Activated T-helper 17 cell treated with anti-CD3 and anti-CD28 coated beads, Interleukin-2, amount 50 U/mL, for 72 hours (primary cell): ENCODE measurements at places on chromosomes 13 and 19.

- ATAC-seq: no peak
These were observed 12.1 kb upstream of the TICAM1 start for GRCh38 chr19:4843647-4843965.

GRCh38 chr19:7894612-7895309, 6.5 kb downstream of the LRRC8E start:
- no peak for ATAC-seq

DNA sequence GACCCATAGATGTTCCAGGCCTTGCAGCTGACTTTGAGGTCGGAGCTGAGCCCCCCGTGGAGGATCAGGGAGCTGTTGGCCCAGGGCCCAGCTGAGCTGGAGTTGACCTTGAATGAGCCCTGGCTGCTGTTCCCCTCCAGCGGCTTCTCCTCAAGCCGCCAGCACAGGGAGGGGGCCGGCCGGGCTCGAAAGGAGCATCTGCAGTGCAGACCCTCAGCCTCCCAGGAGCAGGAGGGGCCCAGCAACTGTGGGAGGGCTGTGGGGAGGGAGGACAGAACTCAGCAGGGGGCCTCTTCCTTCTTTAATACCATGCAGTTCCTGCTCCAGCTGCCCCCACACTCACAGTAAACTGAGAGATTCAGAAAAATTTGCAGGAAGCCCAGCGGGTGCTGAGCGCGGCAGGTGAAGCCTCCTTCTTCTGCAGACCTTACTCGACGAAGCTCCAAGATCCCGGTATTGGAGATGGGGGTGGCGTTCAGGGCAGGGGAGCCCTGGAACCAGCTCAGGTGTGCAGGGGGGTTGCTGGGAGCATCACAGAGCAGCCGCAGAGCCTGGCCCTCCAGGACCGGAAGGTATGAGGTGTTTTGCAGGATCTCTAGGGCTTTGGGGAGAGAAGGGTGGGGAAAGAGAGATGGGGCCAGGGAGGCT, 2.6 kb downstream of the SIGLEC5 start:
- no peak for ATAC-seq

- no peak for ATAC-seq
These were observed 299.0 kb downstream of the ITGBL1 start for GRCh38 chr13:101751488-101751887.

DNA sequence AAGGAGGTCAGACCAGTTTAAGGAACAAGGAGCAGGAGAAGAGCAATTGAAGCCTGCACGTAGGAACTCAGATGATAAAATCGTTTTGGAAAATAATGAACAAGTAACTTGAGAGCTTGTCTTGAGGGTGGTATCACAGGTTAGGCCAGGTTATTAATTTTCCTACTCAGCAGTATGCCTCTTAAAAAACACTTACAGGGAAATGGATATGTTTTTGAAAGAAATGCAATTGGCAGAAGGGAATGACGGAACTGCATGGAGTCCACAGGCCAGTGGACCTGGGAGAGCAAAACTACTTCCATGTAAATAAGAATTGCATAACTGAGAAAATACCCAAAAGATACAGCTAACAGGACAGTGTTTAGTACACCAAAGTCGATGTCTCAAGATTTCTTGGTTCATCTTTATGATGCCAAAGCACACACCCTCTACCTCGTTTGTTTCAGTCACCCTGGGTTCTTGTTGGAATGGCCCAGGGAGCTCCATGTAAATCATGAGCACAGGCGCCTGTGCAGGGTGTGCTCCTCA, 35.2 kb downstream of the MBNL2 start:
- no peak for ATAC-seq

DNA sequence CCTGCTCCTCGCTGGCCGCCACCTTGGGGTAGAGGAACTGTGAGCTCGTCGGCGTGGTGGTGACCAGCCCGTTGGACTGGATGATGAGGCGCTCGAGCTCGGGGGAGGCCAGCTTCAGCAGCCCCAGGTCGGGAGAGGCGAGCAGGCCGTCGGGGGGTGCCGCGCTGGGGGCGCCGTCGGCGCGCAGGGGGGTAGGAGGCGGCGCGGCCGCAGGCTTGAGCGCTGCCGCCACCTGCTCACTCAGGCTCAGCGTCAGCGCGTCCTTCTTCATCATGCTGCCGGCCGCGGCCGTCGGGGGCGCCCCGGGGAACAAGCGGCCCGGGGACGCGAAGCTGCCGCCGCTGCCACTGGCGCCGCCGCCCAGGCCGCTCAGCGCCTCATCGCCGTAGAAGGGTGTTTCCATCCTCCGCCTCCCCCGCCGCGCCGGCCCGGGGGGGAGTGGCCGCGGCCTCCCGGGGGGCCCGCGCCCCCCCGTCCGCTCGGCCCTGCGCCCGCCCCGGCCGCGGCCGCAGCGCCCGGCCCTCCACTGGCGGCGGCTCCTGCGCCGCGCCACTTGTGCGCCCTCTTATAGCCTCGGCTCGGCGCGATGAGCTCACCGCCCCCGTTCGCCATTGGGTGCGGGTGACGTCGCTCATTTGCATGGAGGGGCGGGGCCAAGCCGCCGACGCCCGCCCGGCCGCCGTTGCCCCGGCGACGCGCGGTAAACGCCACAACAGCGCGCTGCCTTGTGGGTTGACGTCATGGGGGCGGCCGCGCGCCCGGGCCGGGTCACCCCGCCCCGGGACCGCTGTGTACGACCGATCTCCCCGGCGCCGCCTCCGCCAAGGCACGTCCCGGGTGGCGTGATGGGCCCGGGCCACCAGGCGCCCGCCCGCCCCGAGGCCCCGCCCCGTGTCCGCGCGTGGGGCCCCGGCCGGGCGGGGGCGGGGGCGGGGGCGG, at the start of gene JUND:
JUND (minus strand) TSS at position 541 of the 939 bp plus-strand sequence; CDS start at position 403, 138 bp downstream.
- peak; percentile 78 for ATAC-seq

GRCh38 chr19:48636859-48637448, at the start of gene DBP:
Gene DBP, minus strand, starts transcription at chr19:48637379. Its CDS starts 385 bp downstream, at chr19:48636994.
- ATAC-seq: no peak

GRCh38 chr19:2290441-2291184, 8.6 kb upstream of the PEAK3 start:
- peak; percentile 35 for ATAC-seq

GRCh38 chr19:34228347-34228746, 26.0 kb upstream of the GARRE1 start:
- no peak for ATAC-seq

GRCh38 chr13:93771782-93772181, 545.2 kb downstream of the GPC6 start:
- no peak for ATAC-seq

DNA sequence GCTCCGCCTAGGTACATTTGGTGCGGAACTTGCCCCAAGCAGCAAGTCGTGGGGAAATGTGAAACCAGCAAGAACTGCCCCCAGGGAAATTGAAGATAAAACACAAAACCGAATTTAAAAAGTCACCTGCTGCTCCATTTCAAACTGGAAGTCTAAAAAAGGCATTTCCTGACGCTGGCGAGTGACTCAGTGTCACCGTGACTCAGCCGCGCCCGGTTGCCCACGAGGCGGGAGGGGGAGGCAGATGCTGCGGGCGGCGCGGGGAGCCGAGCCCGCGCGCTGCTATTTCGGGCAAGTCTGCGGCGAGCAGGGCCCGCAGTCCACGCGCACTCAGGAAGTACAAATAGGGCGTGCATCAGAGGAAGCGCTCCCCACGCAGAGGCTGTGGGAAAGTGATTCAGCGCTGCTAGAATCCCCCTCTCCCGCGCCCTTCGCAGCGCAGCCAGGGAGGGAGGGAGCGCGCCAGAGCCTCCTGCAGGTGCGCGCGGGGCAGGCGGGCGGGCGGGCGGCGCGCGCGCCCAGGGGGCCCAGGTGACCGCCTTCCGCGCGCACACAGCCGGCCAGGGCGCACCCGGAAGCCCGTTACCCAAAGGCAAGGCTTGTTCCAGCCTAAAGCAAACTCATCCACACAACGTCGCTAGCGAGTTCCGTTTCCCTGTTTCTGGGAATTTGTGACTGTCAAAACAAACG, 168.8 kb downstream of the COL4A1 start:
- ATAC-seq: peak; percentile 86

DNA sequence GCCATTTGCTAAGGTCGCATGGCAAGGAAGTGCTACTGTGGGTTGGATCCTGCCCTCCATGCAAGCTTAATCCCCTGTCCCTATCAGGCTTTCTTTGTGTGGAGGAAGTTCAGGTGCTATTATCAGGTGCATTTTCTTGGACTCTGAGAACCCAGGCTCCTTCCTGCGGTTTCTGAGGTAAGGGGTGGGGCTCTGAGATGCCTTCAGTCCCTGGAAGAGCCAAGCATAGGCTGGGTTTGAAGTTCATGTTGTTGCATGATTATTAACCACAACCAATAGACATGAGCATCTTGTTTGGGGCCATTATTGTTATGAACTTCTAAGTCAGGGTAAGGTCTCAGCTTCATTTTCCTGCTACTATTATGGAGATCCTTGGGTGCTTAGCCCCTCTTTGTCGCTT, 109.5 kb downstream of the NALCN start:
- no peak for ATAC-seq

DNA sequence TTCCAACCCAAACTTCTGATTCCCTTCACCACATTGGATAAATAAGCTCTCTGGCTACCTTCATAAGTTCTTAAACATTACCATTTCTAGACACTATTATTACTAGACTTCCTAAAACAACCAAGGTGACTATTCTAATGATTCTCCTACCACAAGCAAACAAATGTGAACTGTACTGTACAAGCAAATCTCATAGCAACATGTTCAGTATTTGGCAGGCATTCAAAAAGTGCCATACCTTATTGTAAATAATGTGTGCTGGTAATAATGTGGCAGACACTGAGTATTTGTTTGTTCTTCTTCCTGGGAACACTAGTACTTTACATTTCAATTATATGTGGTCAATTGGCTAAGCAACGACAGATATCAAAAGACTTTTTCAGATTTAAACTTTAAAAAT, 986.0 kb upstream of the SPRY2 start:
- ATAC-seq: no peak

- ATAC-seq: peak; percentile 38
These were observed 7.9 kb upstream of the SIGLEC9 start for GRCh38 chr19:51116736-51117286.

DNA sequence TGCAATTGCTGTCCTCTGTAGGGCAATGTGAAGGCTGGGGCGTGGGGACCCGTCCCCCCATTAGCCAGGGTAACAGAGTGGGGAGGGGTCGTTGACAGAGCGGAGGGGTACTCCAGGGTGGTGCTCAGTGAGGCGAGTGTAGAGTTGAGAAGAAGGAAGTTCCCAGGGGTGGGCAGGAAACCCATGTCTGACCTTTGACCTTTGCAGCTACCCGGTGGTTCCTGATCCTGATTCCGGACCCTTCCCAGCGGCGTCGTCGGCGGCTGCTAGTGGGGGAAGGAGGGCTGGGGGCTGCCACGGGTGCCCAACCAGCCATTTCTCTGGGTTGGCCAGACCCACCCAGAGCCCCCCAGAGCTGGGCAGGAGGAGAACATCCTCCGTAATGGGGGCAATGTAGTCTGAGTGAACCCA, 2.1 kb upstream of the PLVAP start:
- no peak for ATAC-seq

DNA sequence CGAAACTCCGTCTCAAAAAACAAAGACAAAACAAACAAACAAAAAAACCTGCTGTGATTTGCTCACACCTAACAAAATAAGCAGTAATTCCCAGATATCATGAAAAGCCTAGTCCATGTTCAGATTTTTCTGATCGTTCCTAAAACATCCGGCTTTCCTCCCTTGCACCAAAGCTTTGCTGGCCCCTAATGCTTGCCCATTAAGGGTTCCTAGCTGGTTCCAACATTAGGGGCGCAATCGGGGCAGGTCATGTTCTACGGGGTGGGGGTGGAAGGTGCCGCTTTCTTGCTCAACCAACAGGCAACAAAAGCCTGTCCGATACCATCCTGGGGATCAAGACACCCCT, 25.5 kb upstream of the FXYD3 start:
- no peak for ATAC-seq

- no peak for ATAC-seq
These were observed 862.3 kb downstream of the SLITRK1 start for GRCh38 chr13:83019986-83020385.

- peak; percentile 54 for ATAC-seq
These were observed 13.4 kb downstream of the RASL11A start for GRCh38 chr13:27283906-27284493.

DNA sequence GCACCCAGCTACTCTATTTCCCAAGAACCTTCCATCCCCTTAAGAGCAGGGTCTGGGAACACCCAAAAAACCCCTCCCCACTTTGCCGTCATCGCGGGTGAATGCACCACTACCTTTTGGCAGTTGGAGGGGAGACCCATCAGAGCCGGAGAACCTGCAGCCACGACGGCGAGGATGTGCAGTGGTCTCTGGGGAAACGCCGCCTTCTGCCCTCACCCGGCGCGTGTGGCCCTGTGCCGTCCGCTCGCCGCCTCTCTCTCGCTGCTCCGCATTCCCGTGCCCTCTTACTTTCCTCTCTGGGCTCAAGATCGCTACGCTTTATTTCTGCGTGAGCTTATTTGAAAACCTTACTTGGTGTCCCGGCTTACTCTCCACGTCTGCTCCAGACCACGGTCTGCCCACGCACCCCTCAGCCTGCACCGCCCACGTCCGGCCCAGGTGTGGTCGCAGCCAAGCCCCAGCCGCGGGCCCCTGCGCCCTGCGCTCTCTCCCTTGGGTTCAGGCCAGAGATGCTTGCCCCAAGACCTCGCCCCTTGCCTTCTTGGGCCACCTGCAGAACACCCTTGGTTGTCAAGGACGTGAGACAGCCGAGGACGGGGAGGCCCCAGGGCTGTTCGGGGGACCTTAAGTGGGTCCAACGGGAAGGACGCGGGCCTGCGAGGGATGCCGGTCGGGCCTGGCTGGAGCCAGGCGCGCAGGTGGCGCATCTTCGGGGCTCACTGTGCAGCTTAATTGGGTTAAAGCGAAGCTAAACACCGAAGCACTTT, 2.0 kb upstream of the MAB21L1 start:
- ATAC-seq: no peak

- ATAC-seq: no peak
These were observed 11.9 kb downstream of the EPS8L1 start for GRCh38 chr19:55087542-55087901.

DNA sequence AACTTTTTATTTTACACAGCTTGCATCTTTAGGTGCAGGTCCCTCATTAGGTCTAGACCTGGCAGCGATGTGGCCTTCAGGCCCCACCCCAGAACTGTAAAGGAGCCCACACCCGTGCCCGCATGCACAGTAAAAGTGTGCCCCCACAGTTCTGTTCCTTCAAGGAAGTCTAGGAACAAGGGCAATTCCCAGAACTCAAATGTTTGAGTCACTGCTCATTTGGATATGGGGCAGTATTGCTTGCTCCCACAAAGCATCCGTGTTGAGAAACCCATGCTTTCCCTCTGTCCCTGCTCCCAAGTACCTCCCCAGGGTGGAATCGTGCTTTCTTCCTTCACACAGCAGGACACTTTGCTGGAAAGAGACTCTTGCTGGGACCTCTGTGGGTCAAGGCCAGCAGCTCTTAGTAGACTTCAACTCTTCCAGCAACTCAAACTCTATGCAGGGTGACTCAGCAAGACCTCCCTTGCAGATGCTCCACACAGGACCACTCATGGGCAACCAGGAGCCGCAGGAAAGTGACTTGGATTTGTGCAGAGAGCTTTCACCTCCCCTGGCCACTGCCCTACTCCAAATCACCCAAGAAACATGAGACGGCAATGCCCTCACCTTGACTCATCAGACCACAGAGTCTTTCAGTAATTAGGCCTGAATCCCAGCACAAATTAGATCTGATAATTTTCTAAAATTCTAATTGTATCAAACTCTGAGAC, 12.3 kb downstream of the SLC7A1 start:
- ATAC-seq: peak; percentile 63
